ENCODE measurements at places on chromosomes 6 and 20. TPM values are rescaled to one million over a fixed set of nuclear protein-coding genes. Genes with fewer than 3 reads are reported as not detected.

DNA sequence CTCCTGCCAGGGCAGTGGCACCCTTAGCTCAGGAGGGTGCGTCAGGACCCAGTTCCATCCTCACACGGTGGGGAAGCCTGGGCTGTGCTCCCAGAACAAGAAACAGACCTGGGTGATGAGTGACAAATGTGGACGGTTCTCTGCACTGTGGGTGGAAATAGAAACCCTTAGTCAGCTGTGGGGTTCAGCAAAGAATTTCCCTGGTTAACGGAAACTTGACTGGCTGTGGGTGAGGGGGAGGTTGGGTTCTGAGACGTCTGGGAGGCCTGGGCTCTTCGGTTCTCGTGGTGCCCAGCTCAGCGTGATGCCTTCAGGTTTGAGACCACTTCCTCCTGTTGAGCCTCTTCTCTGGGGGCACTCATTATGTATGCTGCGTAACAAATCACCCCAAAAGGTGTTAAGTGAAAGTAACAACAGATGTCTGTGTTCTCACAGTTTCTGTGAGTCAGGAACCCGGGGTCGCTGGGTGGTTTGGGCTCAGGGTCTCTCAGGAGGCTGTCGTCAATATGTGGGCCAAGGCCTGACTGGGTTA lies 53.1 kb upstream of the FAM83D start:
- peaks cover 65% of the 10 kb centered on the region for H3K4me1 ChIP-seq
- no peaks in the 10 kb centered on the region for H3K36me3 ChIP-seq

DNA sequence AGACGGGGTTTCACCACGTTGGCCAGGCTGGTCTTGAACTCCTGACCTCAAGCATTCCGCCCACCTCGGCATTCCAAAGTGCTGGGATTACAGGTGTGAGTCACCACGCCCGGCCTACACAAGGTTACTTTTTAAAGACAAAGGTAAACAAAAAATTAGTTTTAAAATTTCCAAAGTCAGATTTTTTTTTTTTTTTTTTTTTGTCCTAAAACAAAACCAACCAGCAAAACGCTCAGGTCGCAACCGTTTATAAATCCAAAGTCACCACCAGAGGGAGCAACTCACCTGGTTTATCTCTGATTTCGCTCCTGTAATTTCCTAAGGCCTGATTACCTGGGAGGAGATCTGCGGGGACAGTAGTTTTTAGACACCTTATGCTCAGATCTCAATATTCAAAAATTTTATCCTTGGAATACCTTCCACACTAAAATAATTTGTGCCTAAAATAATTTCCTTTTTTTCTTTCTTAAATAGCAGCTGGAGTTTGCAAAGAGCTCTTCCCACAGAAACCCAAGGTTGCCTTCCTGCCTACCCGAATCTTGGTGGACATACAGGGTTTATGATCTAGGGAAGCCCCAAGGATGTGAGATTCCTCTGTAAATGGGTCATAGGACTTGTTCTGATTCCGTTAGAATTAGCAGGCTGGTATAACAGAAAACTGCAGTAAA lies 19.8 kb upstream of the TREM1 start:
- peaks cover 40% of the 10 kb centered on the region for H3K27me3 ChIP-seq
- no peak overlapping the region for H3K4me3 ChIP-seq
- H3K36me3 ChIP-seq: no peaks in the 10 kb centered on the region
- DNase-seq: no peak
- no peak overlapping the region for H3K27ac ChIP-seq

DNA sequence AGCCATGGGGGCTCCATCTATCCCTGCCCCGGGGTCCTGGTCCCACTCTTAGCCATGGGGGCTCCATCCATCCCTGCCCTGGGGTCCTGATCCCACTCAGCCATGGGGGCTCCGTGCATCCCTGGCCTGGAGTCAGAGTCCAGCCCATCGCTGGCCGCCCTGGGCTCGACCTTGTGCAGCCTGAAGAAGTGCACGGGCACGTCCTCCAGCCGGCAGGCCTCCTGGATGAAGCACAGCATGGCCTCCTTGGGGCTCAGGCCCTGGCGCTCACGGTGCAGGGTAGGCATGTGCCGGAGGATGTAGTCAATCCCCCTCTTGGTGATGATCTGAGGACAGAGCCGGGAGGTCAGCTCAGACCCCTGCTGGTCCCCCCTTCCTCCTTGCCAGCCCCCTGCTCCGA lies 15.6 kb downstream of the FRMD1 start:
- no peaks in the 10 kb centered on the region for H3K27me3 ChIP-seq
- no peak for DNase-seq
- H3K4me1 ChIP-seq: peaks cover 8% of the 10 kb centered on the region
- no peak overlapping the region for H3K27ac ChIP-seq

DNA sequence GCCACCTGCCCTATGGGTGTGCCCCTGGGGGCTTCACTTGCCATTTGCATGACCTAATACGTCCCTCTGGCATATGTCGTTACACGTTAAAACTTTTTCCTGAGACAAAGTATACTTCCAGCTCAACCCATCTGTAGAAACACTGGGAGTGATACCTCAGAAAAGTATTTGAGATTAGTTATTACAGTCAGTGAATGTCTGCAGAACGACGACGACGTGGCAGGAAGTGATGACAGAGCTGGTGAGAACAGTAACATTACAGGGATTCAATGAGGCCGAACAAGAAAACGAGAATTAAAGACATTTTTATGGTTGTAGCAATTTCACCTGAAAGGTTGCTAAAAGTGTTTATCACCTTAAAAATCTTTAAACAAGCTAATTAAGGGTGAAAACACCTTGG lies 40.2 kb downstream of the SASH1 start:
- H3K4me1 ChIP-seq: peaks cover 60% of the 10 kb centered on the region
- H3K27ac ChIP-seq: no peak overlapping the region
- no peak overlapping the region for H3K4me3 ChIP-seq
- no peaks in the 10 kb centered on the region for H3K27me3 ChIP-seq

ECHDC1 gene
- 33.6 TPM for total RNA-seq

SRC gene
- total RNA-seq: 3.8 TPM

DNA sequence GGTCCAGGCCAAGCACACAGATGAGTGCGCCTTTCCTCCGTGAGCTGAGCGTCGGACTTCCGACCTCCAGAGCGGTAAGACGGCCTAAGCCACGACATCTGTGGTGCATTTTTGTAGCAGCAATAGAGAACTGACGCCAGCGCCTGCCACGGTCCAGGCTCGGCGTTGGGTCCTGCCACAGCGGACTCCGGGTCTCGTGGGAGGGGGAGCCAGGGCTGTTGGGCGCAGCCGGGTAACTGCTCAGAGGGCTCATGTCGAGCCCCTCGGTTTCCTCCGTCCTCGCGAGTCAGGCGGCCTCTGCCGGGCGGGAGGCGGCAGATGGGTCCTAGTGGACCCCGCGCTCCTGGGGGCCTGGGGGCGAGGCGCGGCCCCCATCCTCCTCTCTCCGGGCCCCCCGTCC lies 216.1 kb downstream of the QKI start:
- no peak overlapping the region for H3K4me3 ChIP-seq
- DNase-seq: no peak
- H3K27me3 ChIP-seq: no peaks in the 10 kb centered on the region
- H3K4me1 ChIP-seq: no peaks in the 10 kb centered on the region

DNA sequence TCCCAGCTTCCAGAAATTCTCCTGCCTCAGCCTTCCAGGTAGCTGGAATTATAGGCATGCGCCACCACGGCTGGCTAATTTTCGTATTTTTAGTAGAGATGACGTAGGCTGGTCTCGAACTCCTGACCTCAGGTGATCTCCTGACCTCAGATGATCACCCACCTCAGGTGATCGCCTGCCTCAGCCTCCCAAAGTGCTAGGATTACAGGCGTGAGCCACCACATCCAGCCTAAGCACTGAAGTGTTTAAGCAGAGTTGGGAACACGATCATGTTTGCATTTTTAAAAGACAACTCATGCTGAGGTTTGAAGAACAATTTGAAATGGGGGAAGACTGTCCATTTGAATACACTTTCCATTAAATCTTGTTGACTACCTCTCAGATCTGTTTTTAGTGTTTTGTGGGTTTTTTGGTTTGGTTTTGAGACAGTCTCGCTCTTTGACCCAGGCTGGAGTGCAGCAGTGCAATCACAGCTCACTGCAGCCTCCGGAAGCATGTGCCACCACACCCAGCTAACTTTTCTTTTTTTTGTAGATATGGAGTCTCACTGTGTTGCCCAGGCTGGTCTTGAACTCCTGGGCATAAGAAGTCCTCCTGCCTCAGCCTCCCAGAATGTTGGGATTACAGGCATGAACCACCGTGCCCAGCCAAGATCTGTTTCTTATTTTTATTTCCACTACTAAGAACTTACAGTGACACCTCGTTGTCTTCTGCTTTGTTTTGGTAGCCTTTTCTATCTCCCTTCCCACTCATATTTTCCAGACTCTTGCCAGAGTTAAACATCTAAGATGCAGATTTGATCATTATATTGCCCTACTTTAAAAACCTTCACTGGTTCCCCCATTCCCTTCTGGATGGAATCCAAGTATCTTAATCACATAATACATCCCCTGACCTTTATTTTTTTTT lies 5.5 kb downstream of the CASP8AP2 start:
- no peaks in the 10 kb centered on the region for H3K36me3 ChIP-seq
- no peak overlapping the region for H3K4me3 ChIP-seq
- H3K4me1 ChIP-seq: peaks cover 7% of the 10 kb centered on the region
- DNase-seq: no peak

Measured in heart right ventricle (tissue), 16 donors.